ENCODE measurements at places on chromosomes 7 and 10. TPM values are rescaled to one million over a fixed set of nuclear protein-coding genes. Genes with fewer than 3 reads are reported as not detected.

Gene GOLGA7B
- total RNA-seq: 0.53 TPM

Gene BUD31
- 25.8 TPM for total RNA-seq

Gene PBLD
- 126 TPM for total RNA-seq

Gene IQCE
- 5.7 TPM for total RNA-seq

Gene NKX1-2
- 0.05 TPM for total RNA-seq

Gene PAPSS2
- 120 TPM for total RNA-seq

Gene SLC29A4
- 2.9 TPM for total RNA-seq

Gene CH25H
- total RNA-seq: 0.10 TPM

Gene SYNPO2L
- total RNA-seq: not detected

Gene RPEL1
- not detected for total RNA-seq

Gene ADAM8
- total RNA-seq: 7.4 TPM

Gene EGR2
- total RNA-seq: 0.30 TPM

Gene HMX3
- 0.20 TPM for total RNA-seq

Gene CALY
- total RNA-seq: 0.45 TPM

Gene NUTM2B
- total RNA-seq: 0.40 TPM

Gene CASTOR2
- 2.4 TPM for total RNA-seq

Gene CRPPA
- 2.2 TPM for total RNA-seq

DNA sequence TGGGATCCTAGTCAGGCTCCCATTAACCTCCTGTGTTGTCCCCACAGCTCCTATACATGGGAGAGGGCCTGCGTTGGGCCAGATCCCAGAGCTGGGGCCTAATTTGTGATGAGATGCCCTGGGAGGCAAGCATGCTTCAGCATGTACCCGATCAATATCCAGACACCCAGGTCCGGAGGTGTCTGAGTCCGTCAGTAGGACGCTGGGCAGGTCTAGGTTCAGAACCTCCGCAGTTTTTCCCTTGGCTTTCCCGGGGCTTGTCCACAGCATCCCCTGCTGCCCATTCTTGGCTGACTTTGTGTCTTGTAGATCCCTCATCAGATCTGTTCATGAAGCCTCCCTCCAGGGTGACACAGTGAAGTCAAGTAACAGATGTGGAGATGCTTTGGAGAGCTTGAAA lies 32.7 kb upstream of the RBAK start:
- DNase-seq: no peak

DNA sequence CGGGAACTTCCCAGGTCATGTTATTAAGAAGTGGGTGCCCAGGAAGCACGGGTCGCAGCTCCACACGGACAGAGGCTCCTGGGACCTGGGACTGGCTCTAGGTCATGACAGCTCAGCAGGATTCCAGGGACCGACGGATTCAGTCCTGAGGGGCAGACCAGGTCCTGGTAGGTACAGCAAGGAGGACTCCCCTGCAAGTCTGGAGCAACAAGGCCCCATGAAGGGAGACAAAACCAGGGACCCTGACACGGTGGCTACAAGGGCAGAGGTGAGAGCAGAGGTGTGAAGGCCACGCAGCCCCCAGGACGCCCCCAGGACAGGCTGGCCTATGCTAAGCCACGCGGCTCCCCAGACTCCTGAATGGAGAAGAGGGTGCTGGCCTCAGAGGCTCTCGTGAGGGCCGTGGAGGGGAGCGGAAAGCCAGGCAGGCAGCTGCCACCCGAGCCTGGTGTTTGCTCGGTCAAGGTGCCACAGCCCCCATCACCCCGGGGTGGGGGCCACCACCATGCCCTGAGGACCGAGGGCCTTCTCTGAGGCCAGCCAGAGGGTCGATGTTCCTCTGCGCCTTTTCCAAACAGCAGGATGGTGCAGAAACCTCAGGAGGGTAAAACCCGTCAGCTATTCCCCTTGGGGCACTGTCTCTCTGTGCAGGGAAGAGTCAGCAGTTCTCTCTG lies 348.9 kb downstream of the PTPRN2 start:
- no peak for DNase-seq

GRCh38 chr7:74283858-74284447 lies 5.3 kb upstream of the CLIP2 start:
- no peak for DNase-seq

- no peak for DNase-seq
Observed at GRCh38 chr10:58712141-58712540, 199.5 kb downstream of the BICC1 start.

- DNase-seq: no peak
Observed at GRCh38 chr7:19621740-19622139, 87.1 kb downstream of the POLR1F start.

DNA sequence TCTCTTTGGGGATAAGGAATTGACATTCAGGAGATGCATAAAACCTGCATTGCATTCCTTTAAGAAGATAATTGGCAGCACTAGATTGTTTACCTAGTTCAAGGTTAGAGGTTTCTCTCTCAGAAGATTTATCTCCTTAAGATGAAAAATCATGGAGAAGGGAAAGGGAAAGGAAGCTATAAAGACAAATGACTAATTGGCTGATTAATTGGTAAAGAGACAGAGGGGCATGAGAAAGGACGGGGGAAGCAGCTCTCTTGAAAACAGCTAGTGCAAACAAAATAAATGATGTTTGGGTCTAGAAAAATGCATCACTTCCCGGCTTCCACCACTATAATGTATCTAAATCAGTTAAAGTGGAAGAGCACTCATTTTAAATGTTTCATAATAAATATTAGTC lies 941.2 kb downstream of the XPNPEP1 start:
- no peak for DNase-seq

DNA sequence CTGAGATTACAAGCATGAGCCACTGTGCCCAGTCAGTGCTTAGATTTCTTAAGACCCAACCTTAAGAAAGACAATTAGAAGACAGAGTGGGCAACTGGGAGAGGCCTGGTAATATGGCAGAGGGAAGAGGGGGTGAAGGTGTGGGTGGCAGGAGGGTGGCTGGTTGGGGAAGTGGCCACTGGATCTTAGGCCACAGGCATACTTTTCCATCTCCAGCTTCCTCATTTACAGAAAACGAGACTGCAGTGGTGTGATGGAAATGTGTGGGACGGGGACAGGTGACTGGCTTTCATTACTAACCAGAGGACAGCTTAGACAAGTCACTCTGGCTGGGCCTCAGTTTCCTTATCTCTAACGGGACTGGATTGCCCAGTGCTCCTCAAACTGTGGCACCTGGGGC lies 1.0 kb upstream of the FFAR4 start:
- no peak for DNase-seq

DNA sequence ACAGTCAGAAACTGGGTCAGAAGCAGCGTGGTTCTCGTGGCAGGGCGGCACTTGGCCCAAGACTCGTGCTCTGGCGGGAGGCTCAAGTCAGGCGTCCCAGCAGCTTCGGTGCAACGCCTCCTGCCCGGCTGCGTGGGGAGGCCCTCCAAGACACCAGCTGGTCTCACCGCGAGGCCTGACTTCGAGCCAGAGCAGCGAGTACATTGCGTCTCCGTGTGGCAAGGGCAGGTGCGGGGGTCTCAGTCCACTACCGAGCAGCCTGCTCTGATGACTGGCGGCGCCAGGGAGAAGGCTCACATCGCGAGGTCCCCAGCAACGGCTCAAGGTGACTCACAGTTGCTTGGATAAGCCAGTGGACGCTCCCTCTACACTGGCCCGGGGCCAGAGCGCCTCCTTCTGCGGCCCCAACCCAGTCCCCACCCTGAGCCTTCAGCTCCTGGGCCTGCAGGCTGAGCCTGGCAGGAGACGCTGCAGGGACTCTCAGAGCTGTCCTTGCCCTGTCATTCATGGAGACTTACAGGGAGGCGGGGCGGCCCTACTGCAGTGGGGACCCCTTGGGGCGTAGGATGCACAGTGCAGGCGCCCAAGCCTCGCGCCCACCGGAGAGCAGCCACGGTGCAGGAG lies 41.9 kb upstream of the PRKAR1B start:
- no peak for DNase-seq

- no peak for DNase-seq
Observed at GRCh38 chr7:156969972-156970420, 20.5 kb downstream of the NOM1 start.

- DNase-seq: no peak
Observed at GRCh38 chr10:132712291-132712690, 73.7 kb downstream of the NKX6-2 start.

DNA sequence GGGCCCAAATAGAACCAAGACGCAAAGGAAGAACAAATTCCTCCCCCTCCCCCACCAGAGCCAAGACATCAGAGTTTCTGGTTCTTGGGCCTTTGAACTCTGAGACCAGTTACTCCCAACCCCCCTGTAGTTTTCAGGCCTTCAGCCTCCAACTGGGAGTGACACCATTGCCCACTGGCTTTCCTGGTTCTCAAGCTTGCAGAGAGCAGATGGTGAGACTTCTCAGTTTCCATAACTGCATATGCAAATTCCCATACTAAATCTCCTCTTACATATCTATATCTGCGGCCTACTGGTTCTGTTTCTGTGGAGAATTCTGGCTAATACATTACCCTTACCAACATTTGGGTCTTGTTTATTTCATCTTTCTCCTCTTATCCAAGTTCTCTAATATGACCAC lies 762.9 kb downstream of the GRM8 start:
- no peak for DNase-seq

- no peak for DNase-seq
Observed at GRCh38 chr7:135775230-135775629, 26.6 kb upstream of the FAM180A start.

DNA sequence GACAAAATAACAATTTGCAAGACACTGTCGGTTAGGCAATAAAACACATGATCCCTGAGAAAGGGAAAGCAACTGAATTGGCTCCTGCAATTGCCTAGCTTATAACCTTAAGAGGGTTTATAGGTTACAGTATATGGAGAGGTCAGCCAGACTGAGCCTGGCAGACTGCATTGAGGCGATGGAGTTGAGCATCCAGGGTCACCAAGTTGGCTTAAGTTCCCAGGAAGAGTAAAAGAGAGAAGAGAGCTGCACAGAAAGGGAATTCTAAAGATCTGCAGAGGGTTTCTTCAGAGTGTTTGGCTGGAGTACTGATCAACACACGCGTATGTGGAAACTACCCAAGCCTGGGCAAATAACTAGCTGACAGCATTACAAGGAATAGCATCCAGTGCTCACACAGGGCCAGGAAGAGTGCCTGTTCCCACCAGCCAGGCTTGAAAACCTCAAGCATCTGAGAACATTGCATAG lies 11.2 kb downstream of the ANKMY2 start:
- no peak for DNase-seq

- no peak for DNase-seq
Observed at GRCh38 chr10:35795131-35795824, 153.2 kb upstream of the FZD8 start.

DNA sequence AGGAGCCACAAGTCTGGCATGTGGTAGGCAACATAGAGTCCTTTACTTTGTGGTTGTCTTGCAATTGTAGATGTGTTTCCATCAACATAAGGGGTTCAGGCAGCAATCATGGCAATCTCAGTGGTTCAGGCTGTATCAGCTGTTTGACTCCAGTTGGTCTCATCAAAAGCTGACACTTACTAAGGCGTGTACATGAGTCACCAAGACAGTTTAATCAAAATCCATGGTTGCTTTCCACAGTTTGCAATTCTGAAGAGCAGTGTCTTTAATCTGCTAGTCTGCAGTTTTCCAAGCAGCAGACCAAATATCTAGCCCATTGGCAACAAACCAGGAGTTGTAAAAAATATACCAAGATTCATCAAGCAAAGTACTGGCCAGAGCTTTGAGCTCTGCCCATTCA lies 210.2 kb downstream of the MDFIC start:
- no peak for DNase-seq

DNA sequence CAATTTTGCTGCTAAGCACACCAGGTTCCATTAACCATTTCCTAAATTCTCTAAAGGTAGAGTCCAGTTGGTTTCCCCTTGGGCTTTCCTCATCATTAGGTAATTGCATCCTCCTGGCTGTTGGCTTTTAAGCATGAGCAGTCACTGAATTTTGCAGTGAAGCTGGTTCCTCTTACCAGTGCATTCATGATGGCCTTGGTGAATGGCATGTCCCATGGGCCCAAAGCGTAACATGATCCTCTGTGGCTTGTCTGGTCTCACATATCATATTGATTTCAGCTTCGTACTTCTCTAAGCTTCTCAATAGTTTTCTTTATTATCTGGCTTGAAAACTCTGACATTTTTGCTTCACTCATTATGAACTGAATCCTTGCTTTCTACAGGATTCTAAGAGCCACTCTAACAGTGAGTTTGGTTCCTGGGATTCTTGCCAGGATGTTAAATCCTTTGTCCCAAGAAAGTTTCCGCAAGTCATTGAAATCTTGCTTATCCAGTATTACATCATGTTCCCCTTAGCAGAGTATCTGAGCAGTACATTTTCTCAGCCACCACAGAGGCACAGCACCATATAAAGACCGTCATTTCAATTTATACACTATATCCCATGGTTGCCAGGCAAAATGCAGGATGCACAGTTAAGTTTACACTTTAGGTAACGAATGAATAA lies 134.2 kb downstream of the PTN start:
- no peak for DNase-seq

DNA sequence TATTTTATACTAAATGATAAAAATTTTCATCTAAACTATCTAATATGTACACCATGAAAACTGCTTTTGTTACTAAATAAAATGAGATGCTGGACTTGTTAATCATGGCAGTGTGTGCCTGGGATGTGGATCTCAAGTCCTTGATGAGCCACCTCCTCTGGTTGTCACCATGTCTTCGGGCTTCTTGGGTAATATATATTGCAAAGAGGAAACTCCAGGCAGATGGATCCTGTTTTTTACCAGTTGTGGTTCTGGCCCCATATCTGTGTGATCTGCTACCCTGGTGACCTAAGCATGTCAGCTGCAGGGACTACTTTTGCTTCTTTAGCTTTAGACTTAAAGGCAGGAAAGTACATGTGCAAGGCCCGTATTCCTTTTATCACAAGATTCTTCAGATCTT lies 46.2 kb downstream of the TMEM60 start:
- DNase-seq: no peak

DNA sequence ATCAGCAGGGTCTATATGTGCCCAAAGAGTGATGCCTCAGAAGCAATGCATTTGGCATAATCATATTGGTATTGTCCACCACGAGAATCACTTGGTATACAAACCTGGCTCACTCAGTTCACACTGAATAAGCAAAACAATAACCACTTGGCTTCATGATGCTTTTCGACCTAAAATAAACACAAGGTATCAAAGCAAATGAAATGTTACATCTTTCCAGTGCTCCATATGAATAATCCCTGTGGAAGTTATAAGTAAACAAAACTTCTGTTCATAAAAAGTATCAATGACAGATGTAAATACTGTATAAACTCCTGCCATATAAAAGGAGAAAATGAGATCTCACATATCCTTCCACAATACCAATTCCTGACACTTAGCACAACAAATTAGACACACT lies 29.8 kb upstream of the EBLN1 start:
- DNase-seq: no peak

DNA sequence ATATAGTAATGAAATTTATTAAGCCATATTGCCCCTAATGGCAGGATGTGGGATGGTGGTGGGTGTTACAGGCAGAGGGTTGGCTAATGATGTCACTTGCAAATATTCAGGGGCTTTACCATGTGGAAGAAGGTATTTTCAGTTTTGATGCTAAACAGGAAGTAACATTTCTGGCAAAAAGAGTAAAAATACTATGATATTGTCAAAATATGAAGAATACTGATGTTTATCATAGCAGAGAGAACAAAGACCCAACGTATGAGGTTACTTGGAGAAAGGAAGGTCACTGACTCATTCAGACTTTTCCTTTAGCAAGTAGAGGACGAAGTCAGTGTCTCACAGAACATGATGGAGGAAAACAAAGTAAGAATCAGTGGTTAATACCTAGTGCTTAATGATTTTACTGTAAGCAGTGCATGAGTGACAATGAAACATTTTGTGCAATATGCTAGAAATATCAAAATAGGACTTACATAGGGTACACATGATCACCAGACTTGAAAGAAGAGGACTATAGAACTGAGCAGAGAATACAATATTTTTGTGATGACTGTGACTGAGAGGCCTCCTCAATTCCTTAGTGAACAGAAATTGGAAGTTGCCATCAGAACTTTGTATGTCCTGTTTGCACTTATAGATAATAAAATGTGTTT lies 89.7 kb upstream of the STEAP4 start:
- no peak for DNase-seq
